ENCODE measurements at places on chromosomes 13 and 19.

- no peak for DNase-seq
Measured at GRCh38 chr19:57651654-57651996, 17.1 kb upstream of the ZSCAN4 start.

DNA sequence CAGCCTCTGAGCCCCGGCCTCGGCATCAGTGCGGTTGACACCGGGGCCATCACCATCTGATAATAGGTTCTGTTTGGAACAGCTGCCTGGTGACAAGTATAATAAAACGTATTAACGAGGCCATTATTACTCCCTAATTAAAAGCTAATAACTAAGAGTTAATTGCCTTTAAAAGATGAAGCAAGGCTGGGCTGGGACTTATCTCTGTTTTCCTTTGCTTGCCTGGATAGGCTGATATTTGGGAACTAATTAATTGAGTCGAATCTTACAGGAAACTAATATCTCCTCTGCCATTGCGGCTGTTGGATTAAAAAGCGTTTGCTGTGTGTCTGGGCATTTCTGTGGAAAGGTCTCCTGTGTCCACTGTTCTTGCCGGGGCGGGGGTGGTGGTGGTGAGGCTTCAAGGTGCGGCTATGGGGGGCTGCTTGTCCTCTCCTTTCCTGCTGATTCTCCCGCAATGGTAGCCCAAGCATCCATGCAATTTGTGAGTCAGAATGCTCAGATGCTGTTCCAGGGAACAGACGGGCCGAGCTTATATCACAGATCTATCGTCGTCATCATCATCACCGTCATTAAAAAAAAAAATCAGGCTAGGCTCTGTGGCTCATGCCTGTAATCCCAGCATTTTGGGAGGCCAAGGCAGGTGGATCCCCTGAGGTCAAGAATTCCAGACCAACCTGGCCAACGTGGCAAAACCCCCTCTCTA is 162.7 kb downstream of the PTPRS start:
- DNase-seq: no peak

DNA sequence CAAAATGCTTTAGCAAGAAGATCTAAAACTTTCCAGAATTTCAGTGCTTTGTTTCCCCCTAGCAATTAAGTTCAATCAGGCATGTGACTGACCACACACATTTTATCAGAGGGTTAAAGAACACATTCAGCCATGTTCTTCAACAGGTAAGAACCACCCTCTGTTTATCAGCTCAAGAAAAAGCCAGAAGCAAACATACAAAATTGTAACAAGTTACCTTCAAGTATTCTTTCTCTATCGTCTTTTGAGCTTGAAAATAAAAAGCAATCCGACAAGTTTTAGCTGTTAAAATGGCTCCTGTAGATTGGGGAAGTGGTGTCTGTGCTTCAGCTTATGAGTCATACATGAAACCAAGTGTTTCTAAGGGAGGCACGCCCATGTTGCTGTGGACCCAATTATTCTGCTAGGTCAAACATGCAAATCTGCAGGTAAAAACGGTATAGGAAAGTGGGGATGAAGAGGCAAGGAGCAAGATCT is at the start of gene ELF1:
TSS of gene ELF1 (minus strand) at position 306 of the 477 bp plus-strand sequence. CDS start 37,262 bp downstream, outside the sequence.
- peak; percentile 6 for DNase-seq

DNA sequence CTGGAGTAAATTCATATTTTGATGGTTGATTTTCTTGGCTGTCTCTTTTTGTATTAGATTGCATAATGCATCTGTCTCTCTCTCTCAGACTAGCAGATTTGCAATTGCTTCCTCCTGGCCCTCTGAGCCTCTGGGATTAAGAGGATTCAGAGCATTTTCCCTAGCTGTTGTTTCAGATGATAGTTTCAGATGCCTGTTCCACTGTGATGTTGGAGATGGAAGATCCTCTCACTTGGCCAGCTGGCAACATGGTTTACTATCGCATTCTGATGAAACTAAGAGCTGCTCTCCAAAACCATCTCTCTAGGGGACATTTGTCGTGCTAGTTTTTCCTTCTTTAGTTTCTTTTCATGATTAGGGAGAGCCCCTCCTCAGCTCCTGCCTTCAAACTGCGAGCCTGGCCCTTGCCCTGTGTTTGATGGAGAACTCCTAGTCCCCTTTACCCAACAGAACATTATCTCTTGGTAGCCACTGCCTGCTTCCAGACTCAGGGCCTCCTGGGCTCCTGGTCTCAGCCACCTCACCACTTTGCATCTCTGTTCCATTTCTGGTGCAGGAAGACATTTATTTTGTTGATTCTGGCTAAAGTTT is 244.6 kb downstream of the B3GLCT start:
- DNase-seq: no peak

- DNase-seq: no peak
Measured at GRCh38 chr13:37295071-37295470, 189.6 kb upstream of the CSNK1A1L start.

- peak; percentile 25 for DNase-seq
Measured at GRCh38 chr13:25494698-25495411, 123.1 kb downstream of the ATP8A2 start.

DNA sequence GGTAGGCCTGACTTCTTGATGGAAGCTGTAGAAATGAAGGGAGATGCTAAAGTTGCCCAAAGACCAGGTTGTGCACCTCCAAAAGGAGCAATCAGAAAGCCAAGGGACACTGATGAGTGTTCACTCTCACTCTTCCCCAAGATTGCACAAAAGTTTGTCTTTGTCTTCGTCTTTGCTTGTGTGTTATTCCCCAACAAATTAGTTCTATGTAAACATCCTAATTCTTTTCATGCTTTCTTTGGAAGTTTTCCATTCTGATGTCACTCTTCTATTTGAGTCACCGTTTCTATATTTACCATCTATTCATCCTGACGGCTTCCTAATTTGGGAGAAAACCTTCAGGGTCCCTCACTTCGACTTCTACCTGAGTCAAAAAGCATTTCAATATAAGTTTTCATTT is 3.7 kb upstream of the TMEM272 start:
- DNase-seq: no peak

- no peak for DNase-seq
Measured at GRCh38 chr13:40306817-40307216, 359.6 kb downstream of the FOXO1 start.

DNA sequence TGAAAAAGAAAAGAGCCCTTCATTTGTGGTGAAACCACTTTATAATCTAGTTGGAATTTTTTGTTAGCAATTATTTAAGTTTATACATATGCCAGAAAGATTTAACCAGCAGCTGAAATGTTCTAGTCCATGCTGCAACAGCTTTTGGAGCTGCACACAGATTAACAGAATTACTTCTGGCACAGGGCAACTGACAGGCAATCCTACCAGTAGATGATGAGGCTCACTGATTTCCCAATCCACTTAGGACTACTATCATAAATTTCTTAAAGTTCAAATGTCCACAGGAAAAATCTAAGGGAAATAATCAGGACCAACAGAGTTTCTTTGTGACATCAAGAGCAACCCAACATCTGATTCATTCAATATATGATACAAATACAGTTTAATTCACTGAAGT is 78.8 kb downstream of the CRYL1 start:
- no peak for DNase-seq

DNA sequence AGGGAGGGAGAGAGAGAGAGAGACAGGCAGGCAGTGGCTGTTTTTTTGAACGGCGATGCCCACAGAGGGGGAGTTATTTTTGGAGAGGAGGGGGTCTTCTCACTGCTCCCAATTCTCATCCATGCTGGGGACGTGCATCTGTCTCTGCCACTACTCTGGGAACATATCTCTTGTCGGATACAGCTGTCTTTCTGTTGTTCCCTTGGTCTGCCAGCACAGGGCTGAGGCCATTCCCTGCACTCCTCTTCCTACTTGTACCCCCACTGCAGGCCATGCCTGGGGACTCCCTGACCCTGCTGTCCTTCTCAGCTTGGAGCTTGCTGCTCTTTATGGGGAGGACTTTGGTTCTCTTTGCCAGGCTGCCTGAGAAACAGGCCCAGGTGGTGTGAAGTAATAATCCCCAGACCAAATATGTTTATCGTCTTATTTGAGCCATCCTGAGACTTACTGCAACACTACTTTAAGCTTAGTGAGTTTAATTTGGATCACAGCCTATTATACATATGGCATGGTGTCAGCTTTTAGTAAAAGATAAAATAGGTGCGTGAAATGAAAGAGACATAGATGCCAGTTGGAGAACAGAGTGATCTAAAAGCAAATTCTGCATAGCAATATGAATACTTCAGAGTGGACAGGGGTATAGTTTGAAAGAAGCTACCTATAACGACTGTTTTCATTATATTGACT is 19.1 kb downstream of the LRCH1 start:
- DNase-seq: no peak

GRCh38 chr13:25190771-25191170 is 18.7 kb upstream of the AMER2 start:
- DNase-seq: no peak

- DNase-seq: no peak
Measured at GRCh38 chr13:95605448-95606125, 38.9 kb downstream of the DZIP1 start.

GRCh38 chr13:28478127-28478526 is 16.8 kb downstream of the FLT1 start:
- no peak for DNase-seq

- no peak for DNase-seq
Measured at GRCh38 chr19:43078311-43078710, 4.2 kb downstream of the PSG2 start.

DNA sequence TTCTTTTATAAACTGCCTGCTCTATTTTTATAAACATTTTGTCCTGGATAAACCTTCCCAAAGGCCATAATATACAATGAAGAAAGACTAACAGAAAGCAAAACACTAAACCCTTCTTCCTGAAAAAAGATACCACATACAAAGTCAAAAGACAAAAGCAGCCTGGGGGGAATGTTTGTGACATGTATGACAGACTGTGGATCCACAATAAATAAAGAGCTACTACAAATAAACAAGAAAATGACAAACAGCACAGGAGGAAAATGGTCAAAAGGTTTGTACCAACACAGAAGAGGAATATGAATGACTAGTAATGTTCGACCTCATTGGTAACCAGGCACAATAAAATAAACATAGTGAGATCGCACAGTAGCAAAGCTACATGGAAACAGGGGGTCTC is 19.8 kb downstream of the AP2S1 start:
- DNase-seq: no peak

DNA sequence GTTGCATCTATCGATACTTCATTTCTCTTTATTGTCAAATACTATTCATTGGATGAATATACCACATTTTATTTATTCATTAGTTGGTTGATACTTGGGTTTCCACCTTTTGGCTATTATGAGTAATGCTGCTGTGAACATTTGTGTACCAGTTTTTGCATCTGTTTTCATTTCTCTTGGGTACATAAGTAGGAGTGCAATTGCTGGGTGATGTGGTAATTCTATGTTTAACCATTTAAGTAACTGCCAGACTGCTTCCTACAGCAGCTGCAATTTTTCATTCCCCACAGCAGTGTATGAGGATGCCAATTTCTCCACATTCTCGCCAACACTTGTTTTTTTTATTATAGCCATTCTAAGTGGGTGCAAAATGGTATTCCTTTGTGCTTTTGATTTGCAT is 2.6 kb downstream of the KCNJ14 start:
- DNase-seq: no peak

- DNase-seq: no peak
Measured at GRCh38 chr13:59924256-59924655, 239.5 kb downstream of the DIAPH3 start.

DNA sequence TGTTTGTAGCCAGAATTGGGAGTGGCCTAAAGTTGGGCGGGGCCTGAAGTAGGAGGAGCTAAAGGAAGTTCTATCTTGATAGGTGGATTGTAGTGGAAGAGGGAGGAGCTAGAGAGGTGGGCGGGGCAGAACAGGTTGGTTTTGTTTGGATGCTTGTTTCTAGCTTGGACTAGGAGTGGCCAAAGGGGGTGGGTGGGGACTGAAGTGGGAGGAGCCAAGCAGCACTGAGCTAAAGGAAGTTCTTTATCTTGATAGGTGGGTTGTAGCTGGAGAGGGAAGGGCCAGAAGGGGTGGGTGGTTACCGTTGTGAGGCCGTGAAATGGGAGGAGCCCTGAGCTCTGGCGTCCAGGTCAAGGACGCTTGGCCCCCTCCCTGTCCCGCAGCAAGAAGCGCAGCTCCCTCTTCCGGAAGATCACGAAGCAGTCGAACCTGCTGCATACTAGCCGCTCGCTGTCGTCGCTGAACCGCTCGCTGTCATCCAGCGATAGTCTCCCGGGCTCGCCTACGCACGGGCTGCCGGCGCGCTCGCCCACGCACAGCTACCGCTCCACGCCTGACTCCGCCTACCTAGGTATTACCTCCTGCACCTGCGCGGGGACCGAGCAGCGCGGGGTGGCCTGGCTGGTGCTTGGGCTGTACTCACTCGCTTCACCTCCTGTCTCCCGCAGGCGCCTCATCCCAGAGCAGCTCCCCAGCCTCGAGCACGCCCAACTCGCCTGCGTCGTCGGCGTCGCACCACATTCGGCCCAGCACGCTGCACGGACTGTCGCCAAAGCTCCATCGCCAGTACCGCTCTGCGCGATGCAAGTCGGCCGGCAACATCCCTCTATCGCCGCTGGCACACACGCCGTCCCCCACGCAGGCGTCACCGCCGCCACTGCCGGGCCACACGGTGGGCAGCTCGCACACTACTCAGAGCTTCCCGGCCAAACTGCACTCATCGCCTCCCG is 8.0 kb downstream of the DNASE2 start:
- DNase-seq: no peak

DNA sequence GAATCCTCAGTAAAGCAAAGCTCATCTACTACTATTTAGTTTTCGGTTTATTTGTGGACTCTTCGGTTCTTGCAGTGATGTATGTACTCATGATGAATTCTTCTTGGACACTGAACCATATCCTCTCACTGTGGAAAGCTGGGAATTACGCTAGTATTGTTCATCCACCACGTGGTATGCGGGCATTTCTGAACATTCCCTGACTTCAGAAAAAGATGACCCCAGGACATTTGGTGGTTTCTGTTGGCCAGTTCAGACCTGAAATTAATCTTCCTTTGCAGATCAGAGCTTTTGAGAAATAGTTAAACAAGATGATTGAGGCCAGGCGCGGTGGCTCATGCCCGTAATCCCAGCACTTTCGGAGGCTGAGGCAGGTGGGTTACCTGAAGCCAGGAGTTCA is 25.3 kb upstream of the FBN3 start:
- DNase-seq: no peak

GRCh38 chr13:35567406-35567980 is 91.0 kb upstream of the MAB21L1 start:
- no peak for DNase-seq

GRCh38 chr19:37926711-37927110 is 19.7 kb downstream of the SIPA1L3 start:
- no peak for DNase-seq

- peak; percentile 21 for DNase-seq
Measured at GRCh38 chr19:7862413-7862951, 11.7 kb downstream of the PRR36 start.

GRCh38 chr19:35130761-35131720 is 3.8 kb downstream of the LGI4 start:
- DNase-seq: no peak

DNA sequence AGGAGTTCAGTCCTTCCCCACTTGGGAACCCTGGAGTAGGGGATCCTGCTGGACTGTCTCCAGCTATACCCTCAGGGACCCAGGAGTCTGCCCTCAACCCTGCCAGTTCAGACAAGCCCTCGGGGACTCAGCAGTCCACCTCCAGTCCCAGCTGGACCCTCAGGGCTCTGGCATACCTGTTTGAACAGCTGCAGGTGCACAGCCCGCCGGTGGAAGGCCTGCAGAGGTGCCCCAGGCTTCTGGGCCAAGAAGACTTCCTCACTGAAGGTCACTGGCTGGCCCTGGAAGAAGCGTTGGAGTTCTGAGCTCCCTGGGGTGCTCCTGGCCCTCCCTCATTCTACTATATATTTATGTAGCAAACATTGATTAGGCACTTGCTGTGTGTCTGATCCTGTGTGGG is 8.6 kb downstream of the CRB3 start:
- DNase-seq: no peak

- no peak for DNase-seq
Measured at GRCh38 chr13:100521851-100522617, 66.6 kb downstream of the GGACT start.

- DNase-seq: no peak
Measured at GRCh38 chr13:84896128-84896527, 903.1 kb downstream of the SLITRK6 start.
